ENCODE measurements at places on chromosomes 5 and 9.

GRCh38 chr9:89675058-89675742 lies 70.4 kb downstream of the GADD45G start:
- DNase-seq, result no peak

GRCh38 chr9:121767171-121767769 lies 115.8 kb downstream of the DAB2IP start:
- DNase-seq, result no peak

DNA sequence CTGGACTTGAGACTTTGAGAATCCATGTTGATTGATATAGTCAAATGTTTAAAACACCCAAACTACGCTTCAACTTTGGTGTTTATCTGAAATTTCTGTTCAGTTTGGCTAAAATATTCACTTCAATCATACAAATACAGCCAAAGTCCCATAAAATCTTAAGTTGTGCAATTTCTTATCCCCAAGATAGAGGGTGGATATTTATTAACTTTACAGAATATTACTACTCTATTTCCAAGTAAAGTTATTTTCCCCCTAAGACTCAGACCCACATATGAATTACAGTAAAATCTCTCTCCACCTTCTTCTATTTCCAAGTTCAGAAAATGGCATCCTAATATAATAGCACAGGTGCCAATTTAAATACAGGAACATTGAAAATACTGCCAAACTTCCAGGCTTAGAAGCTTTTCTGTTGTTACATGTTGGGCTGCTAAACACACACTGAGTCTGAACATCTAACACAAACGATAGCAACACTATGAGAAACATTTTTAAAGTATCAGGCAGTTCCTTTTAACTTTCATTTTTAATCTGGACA lies 290.3 kb downstream of the EBF1 start:
- DNase-seq, result no peak

GRCh38 chr5:78650531-78650930 lies 2.0 kb upstream of the LHFPL2 start:
- no peak for DNase-seq

GRCh38 chr9:87675906-87676515 lies 49.9 kb upstream of the CTSL start:
- DNase-seq, result no peak

DNA sequence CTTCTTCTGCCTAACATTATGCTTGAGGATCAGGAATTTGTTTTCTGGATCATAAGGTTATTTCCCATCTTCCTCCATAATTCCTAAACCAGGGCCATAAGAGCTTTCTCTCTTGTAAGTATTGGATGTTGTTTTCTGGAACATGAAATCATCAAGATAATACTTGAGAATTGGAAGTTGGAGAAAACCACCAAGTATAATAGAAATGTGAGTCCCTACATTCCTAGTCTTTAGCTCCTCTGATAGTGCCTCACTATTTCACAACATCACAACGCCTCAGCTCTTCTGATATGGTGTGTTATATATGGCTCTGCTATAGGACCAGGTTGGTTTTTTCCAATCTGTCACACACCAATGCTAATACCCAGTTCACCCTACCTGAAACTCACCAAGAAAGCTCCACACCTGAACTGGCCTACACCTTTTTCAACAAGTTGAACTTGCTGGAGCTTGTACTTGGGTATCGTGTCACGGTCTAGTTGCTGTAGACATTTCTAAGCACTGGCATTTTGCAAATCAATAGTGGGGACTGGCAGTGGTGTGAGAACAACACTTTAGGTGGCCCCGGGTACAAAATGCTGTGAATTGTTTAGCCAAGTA lies 141.1 kb downstream of the ACTBL2 start:
- DNase-seq, result no peak

DNA sequence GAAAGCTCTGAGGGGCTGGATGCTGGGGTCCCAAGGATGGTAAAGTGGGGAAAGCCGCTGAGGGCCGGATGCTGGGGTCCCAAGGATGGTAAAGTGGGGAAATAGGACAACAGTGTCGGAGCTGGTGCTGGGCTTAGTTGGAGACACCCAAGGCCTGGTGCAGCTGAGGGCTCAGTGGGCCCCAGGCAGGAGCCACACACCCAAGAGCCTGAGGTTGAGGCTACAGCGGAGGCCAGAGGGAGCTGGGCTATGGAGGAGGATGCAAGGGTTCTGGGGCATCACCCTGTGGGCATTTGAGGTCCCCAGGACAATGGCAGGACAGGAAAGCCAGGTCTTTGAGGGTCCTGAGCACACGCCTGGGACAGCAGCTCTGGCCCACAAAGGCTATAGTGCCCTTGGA lies 19.1 kb upstream of the SLC9A3 start:
- DNase-seq, result no peak

DNA sequence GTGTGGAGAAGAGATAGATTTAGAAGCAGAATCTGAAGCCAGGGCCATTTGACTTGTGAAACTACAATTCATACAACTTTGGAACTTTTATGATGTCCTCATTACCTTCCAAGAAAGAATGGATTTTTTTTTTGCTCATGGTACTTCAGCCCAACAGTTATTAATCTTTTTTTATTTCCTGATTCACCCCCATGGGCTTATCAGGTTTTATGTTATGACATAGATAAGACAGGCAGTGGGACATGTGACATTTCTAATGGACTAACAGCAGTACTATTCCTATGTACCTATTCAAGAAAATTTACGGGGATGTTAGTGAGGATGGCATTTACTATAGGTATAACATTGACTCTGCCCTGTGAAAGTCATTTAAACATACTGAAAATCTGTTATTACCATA lies 204.7 kb downstream of the ARHGEF28 start:
- DNase-seq, result no peak

Measured in stimulated activated CD4-positive, alpha-beta T cell treated with anti-CD3 and anti-CD28 coated beads, Interleukin-2, amount 100 ng/mL, for 48 hours (primary cell).